ENCODE measurements at places on chromosomes 5 and 9.

DNA sequence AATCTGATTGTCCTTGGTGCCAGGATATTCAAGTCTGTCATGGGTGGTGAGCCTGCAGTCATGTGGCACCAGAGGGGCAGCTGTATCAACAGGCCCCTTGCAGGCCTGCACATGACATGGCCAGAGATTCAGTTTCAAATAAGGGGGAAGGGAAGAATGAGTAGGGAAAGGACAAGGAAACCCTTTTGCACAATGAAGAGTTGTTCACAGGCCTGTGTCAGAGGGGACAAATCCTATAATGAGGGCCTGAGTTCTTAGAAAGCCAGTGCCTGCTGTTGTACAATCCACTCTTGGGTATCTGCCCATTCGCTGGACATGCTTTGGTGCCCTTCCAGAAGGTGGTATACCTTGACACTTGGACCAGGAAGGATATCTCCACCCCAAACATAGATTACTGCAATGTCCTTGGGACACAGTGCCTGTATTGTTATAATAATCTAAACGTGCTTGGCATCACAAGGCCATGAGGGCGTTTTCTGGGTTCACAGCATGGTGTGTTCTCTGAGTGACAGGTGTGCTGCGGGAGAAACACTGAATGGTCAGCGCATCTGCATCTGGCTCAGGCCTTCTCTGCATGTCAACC is 1.9 kb upstream of the TMEM171 start:
- no peak for DNase-seq

DNA sequence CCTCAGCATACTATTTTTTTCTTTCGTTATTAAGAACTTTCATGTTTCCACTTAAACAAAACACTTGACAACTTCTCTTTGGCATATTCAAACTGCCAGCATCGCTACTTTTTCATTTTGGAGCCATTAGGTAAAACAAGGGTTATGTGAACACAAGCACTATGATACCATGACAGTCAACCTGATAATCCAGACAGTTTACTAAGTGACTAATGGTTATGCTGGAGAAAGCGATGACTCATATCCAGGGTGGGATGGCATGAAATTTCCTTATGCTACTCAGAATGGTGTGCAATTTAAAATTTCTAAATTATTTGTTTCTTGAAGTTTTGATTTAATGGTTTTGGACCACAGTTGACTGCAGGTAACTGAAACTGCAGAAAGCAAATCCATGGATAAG is 29.9 kb upstream of the PRSS3 start:
- DNase-seq: no peak

- no peak for DNase-seq
Measured at GRCh38 chr5:175738602-175739133, 80.8 kb downstream of the HRH2 start.

DNA sequence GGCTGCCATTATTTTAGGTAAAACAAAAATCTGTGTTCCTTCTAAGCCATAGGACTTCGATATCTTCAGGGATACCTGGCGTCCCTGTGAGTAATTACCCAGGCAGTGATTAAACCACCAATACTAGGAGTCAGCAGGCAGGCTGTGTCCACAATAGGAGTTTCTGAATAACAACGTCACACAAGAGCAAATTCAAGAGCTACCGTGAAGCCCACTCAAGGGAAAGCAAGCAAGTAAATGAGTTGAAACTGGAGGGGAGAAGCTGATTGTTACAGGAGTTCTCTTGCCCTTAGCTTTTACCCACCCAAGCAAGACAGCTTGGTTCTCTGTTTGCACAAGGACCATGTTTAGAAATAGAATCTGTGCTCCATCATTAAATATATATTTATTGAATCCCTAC is 50.8 kb downstream of the SEMA5A start:
- no peak for DNase-seq

GRCh38 chr5:28296254-28297013 is 1258.0 kb upstream of the CDH9 start:
- DNase-seq: no peak

DNA sequence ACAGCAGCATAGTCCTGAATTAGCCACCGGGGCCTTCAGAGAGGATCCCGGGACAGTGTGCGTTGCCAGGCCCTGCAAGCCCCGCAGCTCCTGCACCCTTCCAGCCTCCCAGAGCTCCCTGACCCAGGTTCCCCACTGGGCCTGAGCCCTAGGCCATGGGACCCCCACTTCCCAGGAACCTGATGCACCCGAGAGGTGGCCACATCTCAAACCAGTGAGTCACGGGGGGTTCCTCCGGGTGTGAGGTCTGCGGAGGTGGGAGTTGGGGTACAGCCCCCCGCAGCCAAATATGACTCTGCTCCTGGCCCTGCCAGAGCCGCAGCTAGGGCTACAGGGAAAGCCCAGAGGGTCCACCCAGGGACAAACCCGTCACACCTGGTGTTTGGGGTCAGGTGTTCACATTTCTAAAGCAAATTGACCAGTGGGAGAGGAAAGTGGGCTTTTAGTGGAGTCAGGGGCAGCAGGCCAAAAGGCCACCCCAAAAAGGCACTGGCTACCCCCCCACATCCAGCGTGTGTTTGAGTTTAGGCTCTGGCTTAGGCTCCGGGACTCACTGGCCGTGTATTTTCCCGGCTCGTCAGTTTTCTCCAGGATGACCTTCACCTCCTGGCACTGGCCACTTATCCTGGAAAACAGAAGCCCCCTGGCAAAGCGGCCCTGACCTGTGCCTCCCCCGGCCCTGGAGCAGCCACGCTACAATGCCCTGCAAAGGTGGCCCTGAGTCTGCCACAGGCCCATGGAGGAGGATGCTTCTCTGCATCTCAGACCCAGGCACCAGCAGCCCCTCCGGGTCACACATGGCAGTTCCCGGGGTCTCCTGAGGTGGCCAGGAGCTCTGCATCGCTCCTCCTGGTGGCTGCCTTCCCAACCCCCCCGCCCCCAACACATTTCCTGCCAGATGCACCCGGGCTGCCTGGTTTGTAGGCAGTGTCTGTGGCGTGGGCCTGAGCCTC is 17.4 kb upstream of the OBP2B start:
- peak; percentile 40 for DNase-seq

GRCh38 chr5:180155365-180155926 is 53.6 kb downstream of the RASGEF1C start:
- no peak for DNase-seq

- DNase-seq: no peak
Measured at GRCh38 chr5:111679611-111680010, 77.4 kb downstream of the NREP start.

GRCh38 chr5:142507531-142508372 is 178.1 kb downstream of the FGF1 start:
- DNase-seq: no peak

- DNase-seq: no peak
Measured at GRCh38 chr9:81530310-81530810, 159.0 kb downstream of the TLE1 start.

GRCh38 chr9:131525643-131526565 is 5.2 kb downstream of the UCK1 start:
- DNase-seq: no peak
